A549 (cell line): ENCODE measurements at places on chromosomes 12 and 14.

DNA sequence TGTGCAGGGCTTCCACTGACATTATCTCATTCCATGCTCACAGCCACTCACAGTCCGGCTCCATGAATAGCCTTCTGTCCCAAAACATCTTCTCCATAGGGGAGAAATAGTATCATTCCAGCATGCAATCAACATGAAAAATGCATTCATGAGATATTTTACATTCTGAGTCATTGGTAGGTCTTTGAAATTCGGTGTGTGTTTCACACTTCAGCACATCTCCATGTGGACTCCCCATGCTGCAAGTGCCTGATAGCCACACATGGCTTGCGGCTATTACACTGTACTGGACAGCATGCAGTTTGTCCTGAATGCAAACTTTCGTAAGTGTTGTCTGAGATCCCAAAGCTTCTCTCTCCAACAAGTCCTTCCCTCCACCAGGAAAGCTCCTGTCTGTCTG, 449.3 kb downstream of the MED13L start:
- no peak for DNase-seq

DNA sequence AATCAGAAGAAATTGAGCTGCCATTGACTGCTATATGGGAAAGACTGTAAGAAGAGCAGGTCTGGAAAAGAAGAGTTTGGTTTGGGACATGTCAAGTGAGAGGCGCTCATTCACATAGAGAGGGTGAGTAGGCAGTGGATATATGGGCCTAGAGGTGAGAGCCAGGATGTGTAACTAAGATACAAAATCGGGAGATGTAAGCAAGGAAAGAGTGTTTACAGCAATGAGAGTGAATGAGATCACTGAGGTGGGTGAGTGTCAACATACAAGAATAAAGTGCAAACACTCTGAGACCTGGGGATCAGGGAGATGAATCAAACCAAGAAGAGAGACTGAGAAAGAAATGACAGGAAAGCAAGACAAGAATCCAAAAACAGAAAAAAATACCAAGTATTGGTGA, 58.0 kb upstream of the RTRAF start:
- DNase-seq = no peak

DNA sequence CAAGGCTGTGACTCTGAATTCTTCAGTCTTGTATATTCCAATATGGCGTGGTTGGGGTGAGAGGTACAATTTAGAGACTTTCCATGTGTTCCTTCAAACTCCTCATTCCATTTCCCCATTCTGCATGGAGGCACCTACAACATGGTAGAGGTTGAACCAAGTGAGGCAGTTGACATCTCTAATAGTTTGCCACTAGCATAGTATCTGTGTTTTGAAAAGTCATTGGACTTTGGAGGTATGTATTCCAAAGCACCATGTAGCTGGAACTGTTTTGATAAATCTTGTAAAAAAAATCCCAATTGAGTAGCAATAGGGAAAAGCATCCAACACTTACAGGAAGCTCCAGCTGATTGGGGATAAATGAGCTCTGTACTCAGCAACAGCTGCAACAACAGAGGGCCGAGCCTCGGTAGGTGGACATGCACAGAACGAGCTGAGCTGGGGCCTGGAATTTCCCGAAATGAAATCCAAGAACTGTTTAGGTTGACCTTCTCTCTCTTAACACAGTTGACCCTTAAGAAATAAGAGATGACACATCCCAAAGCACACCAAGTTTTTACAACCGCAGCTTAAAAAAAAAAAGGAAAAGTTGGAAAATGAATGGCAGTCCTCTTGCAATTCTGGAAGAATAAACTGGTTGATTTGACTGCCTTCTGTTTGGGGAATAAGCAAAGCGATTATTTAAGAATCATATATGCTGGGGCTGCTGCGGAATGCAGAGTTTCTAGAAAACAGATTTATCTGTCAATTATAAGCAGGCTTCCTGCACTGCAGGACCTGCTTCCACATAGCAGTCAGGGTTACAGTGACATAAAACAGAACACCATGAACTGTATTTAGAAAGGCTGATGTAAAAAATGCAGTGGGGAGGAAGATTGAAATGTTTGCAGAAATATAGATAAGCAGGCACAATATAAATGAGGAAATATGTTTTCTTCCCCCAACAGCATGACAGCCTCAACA, 194.6 kb upstream of the KRR1 start:
- DNase-seq = peak; percentile 41

DNA sequence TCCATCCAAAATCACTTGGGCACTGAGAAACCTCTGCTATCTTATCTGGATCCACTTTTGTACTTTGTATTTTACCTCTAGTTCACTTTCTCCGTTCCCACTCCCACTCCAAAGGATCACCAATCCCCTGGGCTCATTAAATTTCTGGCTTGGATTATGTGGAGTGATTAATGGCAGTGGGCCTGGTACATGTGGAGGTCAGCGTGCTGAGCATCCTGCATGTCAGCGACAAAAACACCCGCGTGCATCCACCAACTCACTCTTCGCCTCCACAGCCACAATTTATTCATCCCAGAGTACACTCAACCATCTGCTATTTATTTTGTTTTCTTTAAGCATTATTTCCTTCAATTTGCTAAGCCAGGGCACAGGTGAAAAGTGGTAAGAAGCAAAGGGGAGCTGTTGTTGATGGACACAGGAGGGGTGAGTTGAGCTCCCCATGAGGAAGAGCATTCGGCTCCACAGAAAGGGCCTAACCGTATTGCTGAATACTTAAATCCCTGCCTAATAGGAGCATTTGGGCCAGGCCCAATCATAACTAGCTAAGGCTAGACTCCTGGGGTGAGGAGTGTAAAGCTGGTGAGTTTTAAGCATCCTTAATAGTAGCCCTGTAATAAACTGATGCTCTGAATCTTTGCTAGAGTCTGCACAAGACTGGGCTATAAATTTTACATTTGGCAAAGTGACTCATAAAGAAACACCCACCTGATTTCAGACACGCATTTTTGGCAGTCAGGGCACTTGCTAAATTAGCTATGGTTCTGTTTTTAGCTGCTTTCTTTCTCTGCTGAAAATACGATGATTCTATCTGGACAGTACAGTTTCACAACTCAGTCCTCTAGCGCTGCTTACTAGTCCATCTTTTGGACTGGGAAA, 137.8 kb downstream of the SLC25A21 start:
- no peak for DNase-seq

GRCh38 chr14:99943620-99944019, 121.6 kb upstream of the EVL start:
- no peak for DNase-seq

DNA sequence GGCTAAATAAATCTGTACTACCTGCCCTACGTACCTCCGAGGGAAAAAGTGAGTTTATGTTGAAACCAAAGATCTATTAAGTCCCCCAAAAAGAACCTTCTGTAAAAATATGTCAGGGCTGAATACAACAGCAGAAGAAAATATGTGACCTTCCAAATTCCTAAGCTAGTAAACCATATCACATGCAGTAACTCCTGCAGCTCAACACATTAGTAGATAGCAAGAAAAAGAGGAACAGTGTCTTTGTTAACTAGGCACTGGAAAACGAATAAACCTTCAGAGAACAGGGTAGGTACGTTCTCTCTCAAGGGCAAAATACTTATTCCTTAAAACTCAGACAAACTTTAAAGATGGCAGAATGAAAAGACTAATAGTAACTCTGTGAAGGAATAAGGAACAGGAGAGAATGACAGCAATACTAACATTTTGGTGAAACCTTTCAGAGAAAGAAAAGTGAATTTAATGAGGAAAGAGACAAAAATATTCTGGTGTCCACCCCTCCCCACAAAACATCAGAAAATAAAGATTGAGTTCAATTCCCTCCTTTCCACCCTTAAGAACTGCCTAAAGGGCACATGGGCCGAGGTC, 18.0 kb downstream of the CBX5 start:
- no peak for DNase-seq
